Fibroblast of lung (primary cell): ENCODE measurements at places on chromosomes 13 and 19. TPM values are rescaled to one million over a fixed set of nuclear protein-coding genes. Genes with fewer than 3 reads are reported as not detected.
A peak's percentile ranks its signal among the peaks of the same experiment; 100 is the strongest.

Gene TSEN34
- 57.8 and 61.6 TPM in 2 replicates for total RNA-seq

Gene SIGLEC14
- total RNA-seq = not detected in 2 replicates

Gene CBARP
- 1.5 TPM in 2 replicates for total RNA-seq

Gene FCAR
- not detected in 2 replicates for total RNA-seq

Gene NR2C2AP
- total RNA-seq = 3.3 and 4.4 TPM in 2 replicates

Gene ZNF728
- total RNA-seq = 0.51 and 1.8 TPM in 2 replicates

Gene MEF2B
- under 0.01 and 0.33 TPM in 2 replicates for total RNA-seq

Gene CGB7
- under 0.01 TPM in 2 replicates for total RNA-seq

Gene DACH1
- total RNA-seq = 0.26 and 0.33 TPM in 2 replicates

DNA sequence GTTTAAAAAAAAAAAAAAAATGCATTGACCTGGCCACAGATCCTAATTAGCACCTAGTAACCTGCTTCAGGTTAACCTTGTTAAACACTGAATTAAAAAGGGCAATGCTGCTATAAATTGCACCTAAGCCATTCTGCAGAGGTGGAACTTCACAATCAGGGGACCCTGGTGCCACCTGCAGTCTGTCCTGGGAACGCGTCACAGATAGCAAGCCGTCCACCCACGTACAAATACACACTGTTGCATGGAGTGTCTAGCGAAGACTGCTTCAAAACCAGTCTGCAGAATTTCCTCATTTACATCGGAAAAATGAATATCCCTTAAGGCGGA lies 169.3 kb downstream of the COL4A1 start:
- DNase-seq = no peak

GRCh38 chr19:52690369-52691214 lies 44.3 kb downstream of the ZNF611 start:
- peak; percentile 91 for DNase-seq

DNA sequence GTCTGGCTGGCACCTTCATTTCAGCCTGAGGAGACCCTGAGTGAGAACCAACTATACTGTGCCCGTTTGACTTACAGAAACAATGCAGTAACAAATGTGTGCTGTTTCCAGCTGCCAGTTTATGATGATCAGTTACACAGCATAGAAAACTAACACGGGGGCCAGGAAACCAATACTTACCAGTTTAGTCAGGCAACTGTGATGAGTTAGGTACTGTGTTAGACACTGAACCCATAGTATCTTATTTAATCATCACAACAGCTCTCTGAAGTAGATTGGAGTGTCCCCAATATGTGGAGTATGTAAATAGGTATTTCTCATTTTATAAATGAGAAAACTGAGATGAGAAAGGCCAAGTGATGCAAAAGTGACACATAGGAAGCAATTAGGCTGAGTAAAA lies 620.9 kb upstream of the KLF12 start:
- DNase-seq = no peak

DNA sequence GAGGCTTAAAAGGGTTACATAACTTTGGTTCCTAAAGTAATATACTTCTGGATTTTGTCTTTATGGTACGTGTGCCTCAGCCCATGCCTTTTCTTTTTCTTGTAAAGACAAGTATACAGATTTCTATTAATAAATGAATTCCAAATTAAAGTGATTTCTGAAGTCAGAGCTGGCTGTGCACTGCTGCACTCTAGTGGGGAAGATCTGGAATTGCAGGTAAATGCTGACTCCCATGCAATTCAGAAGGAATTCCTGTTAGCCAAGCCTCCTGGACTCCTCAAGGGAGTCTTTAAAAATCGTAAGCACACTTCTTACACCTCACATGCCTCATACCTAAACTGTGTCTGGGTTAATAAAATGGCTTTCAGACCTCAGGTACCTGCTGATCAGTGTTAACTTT lies 118.4 kb upstream of the SLC7A1 start:
- no peak for DNase-seq

DNA sequence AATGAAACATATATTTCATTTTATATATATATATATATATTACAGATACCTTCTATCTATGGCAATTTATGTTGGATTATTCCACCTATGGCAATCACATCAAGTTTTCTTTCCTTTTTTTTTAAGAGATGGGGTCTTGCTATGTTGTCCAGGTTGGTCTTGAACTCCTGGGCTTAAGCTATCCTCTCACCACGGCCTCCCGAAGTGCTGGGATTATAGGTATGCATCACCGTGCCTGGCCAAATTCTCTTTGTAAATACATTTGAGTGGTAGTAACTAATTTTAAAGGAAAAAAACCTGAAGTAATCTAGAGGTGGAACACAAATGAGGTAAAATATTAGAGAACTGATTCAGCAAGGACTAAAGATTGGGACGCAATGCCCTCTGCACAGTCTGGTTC lies 21.6 kb upstream of the BRD4 start:
- DNase-seq = no peak

GRCh38 chr19:39937787-39938186 lies 3.4 kb upstream of the FCGBP start:
- DNase-seq = no peak

- DNase-seq = peak; percentile 64
Measured at GRCh38 chr13:25753976-25754375, 297.8 kb downstream of the SHISA2 start.

GRCh38 chr19:50381881-50382729 lies 2.0 kb upstream of the POLD1 start:
- no peak for DNase-seq

GRCh38 chr19:5247957-5248705 lies 92.5 kb downstream of the PTPRS start:
- no peak for DNase-seq

GRCh38 chr13:63944911-63945310 lies 2529.3 kb upstream of the PCDH20 start:
- peak; percentile 0 for DNase-seq

DNA sequence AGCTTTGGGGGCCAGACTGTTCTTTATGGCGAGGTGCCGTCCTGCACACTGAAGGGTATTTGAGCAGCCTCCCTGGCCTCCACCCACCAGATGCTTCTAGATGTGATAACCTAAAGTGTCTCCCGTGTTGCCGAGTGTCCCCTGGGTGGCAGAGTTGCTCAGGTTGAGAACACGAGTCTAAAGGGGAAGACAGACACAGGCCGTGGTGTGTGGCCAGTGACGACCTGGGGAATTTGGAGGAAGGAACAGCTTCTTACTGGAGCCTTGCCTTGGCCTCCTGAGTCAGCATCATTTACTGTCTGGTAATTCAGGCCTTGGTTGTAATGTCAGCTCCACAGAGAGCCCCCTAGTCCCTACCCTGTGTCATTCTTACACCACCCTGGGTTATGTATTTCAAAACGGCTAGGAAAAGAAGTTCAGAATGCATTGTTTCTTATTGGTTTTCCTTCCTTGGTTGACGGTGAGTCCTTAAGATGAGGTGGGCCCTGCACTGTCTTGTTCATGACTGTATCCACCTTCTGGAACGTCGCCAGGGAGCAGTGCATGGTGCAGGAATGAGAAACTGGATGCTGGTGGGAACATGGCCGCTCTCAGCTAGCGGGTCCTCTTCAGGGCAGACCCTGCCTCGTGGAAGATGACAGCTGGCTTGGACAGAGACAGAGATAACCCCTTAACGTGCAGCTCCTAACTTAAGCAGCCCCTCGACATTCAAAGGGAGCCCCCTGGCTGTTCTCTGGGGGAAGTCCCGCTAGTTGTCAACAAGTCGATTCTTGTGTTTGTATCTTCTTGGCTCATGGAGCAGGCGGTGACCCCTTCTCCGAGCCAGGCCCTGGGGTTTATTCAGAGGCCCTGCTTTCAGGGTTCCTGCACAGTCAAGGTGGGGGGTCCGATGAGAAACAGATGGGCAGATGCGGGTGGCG lies 7.2 kb downstream of the SIN3B start:
- DNase-seq = no peak

DNA sequence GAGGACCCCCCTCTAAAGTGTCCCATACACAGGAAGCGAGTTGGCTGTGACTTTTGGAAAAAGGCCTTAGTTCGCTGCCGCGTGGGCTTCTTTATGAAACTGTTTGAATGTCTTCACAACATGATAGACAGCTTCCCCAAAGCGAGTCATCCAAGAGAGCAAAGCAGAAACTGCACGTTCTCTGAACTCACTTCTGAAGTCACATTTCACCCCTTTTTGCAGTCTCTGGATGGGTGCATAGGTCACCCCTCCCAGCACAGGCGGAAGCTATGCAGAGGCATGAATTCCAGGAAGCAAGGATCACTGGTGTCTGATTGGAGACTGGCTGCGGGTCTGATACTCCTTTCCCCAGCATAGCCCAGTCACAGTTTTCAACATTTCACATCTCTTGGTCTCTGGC lies 10.6 kb downstream of the GPI start:
- no peak for DNase-seq

GRCh38 chr19:1684573-1684912 lies 32.1 kb upstream of the TCF3 start:
- DNase-seq = no peak

GRCh38 chr13:58949646-58950045 lies 1214.1 kb downstream of the DIAPH3 start:
- no peak for DNase-seq

DNA sequence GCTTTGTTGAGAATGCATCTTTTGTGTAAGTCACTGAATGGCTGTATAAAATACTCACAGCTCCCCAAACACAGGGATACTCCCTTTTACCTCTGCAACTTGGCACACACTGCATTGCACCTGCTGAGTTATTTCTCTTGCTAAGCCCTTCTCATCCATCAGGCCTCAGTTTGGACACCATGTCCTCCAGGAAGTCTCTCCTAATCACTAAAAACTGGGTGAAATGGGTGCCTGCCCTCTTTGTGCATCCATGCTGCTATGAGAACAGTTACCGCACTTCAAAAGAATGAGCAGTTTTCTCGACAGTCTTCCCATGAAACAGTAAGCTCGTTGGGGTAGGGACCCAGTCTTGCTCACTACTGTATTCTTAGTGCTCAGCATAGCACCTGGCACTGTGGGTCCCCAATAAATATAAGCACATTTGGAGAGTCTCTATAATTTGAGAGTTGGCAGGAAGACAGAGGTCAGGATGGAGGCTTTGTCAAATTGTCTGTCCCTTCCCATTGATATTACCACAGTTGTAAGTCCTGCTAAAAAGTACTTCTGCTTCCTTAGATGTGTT lies 4.6 kb upstream of the SLC25A30 start:
- DNase-seq = no peak

- DNase-seq = no peak
Measured at GRCh38 chr13:22486490-22486889, 694.3 kb upstream of the SGCG start.

DNA sequence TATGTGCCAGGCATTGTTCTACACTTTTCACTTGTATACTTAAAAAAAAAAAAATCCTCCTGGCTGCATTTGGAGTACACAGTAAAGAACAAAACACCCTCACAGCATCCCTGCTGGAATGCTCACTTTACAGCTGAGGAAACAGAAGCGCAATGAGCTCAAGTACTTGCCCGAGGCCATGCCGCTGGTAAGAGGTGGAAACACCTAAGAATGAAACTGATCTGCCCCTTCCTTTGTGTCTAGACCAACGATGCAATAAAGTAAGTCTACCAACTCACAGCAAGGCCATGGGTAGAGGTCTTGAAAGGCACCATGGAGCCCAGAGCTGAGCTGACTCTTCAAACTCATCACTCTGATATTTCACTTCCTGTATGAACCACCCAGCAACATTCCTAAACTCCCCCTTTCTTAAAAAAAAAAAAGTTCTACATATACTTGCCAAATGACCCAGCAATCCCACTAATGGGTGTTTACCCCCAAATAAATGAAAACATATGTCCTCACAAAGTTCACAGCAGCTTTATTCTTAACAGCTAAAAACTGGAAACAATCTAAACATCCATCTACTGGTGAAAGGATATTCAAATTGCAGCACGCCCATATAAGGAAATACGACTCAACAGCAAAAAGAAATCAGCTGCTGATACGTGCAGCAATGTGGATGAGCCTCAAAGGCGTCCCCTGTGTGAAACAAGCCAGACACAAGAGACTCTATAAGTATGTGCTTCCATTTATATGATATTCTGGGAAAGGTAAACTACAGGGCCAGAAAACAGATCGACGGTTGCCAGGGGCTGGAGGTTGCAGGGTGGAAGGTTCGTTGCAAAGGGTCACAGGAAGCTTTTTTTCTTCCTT lies 236.6 kb upstream of the MAB21L1 start:
- peak; percentile 43 for DNase-seq

DNA sequence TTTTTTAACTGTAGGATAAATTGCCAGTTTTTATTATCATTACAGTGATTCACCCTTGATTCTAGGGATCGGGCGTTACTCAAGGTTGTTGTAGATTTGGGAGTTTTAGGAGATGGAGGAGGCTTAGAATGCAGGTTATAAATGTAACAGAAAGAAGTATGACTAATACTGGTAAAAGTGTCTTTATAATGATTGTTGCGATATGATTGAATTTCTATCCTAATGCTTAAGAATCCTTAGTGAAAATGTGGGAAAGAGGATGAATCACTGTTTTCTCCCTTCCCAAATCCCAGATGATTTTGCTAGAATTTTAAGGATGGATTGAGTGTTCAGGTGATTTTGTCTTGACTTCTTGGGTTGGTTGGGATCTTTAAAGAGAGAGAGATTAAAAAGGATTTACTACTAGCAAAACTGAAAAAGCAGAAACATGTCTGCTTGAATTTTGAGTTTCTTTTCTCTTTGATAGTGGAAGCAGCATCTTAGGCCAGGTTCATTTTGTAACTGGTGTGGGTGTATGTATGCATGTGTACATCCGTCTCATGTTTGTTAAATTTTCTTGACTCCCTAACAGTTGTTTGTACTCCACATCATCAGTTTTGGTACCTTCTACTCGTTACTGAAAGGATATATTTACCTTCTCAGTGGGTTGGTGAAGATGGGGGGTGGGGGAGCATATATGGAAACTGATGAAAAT lies 25.9 kb downstream of the ARHGAP35 start:
- no peak for DNase-seq

DNA sequence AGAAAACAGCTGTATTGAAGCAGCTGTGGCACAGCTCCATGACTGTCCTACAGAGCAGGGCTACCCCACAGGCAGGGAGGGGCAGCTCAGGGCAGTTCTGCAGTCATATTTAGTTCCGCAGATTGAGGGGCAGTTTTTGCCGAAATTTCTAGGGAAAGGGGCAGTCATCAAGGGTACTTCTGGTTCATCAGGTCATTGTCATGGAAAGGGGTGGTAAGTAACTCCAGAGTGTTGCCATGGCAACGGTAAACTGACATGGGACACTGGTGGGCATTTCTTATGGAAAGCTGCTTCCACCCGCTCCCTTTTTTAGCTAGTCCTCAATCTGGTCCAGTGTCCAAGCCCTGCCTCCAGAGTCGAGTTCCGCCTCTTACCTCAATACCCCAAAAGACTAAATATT lies 702.8 kb downstream of the LIG4 start:
- no peak for DNase-seq

DNA sequence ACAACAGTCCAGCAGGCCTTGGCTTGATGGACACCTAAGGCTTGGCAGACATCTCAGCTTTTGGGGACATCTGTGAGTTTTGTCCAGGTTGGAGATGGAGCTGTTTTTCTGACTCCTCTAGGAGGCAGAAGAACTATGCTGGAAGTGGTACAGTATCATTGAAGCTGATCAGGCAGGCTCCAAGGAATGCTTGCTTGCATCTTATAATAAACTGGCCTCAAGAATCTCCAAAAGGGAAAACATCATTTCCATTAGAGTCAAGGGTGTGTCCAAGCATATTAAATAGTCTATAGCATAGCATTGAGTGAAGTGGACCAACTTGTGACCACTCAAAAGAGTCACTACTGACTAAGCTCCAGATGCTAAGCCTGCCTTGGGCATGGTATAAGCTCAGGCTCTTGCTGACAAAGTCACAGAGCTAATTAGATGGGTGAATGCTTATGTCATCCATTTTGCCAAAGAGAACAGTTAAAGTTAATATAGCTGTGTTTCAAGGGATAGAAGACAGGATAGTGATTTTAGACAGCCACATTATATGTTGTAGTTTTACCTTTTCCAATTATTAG lies 216.0 kb downstream of the DNAJC15 start:
- DNase-seq = no peak

GRCh38 chr13:28976195-28976594 lies 156.1 kb downstream of the MTUS2 start:
- DNase-seq = no peak
